ENCODE measurements at places on chromosomes 1 and 21. TPM values are rescaled to one million over a fixed set of nuclear protein-coding genes. Genes with fewer than 3 reads are reported as not detected.

DNA sequence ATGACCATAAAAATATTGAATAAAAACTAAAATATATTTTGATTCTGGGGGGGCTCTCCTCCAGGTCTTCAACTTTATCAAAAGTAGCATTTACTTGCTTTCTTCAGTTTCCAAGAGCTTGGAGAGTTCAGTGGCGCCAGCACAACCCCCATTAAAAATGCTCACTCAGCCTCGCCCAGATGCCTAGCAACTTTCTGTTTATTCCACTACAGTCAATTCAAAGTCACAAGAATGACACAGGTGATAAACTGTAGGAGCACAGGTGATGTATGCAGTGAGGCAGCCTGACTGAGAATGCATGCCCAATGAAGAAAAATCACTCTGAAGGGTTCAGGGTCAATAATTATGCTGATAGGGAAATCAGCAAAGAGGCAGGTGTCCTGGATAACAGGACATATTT, 159.4 kb upstream of the ATP1B1 start:
- no peak overlapping the region for H3K4me3 ChIP-seq
- no peaks in the 10 kb centered on the region for H3K4me1 ChIP-seq
- no peak overlapping the region for H3K27ac ChIP-seq
- peaks cover 6% of the 10 kb centered on the region for H3K27me3 ChIP-seq
- H3K36me3 ChIP-seq, result no peaks in the 10 kb centered on the region

- H3K36me3 ChIP-seq, result peaks cover 55% of the 10 kb centered on the region
- no peaks in the 10 kb centered on the region for H3K4me1 ChIP-seq
- no peaks in the 10 kb centered on the region for H3K27me3 ChIP-seq
Measured at GRCh38 chr21:41410361-41410760, 15.7 kb upstream of the MX1 start.

GRCh38 chr1:30507401-30508174, 215.8 kb downstream of the MATN1 start:
- peaks cover 13% of the 10 kb centered on the region for H3K27me3 ChIP-seq
- no peak overlapping the region for H3K27ac ChIP-seq
- no peak overlapping the region for H3K4me3 ChIP-seq
- H3K36me3 ChIP-seq, result peaks cover 12% of the 10 kb centered on the region
- DNase-seq, result no peak

- H3K27ac ChIP-seq, result no peak overlapping the region
- H3K36me3 ChIP-seq, result peaks cover 67% of the 10 kb centered on the region
- H3K4me3 ChIP-seq, result no peak overlapping the region
- no peaks in the 10 kb centered on the region for H3K27me3 ChIP-seq
Measured at GRCh38 chr1:173802961-173803360, 21.5 kb upstream of the DARS2 start.

DNA sequence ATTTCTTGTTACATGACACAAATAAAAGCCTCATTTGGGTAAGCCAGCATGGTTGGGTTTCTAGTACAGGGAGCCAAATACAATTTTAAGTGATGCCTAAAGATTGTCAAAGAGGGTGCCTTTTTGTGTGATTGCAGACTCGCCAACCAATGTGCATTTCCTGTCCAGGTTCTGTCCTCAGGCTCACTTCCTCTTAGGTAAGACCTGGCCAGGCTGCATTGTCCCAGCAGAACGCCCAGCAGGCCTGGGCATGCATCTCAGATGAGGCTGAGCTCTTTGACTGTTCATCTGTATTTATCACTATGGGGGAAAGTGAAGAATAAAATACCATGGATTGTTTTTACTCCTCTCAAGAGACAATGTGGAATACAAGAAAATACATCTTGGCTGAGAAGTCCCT, 49.7 kb downstream of the KCNC4 start:
- H3K27ac ChIP-seq, result no peak overlapping the region
- DNase-seq, result no peak
- no peaks in the 10 kb centered on the region for H3K27me3 ChIP-seq
- H3K4me1 ChIP-seq, result peaks cover 3% of the 10 kb centered on the region
- no peak overlapping the region for H3K4me3 ChIP-seq

ZBTB8B gene
- total RNA-seq, result not detected

PKLR gene
- total RNA-seq, result not detected

PRAMEF25 gene
- not detected for total RNA-seq

TACSTD2 gene
- not detected for total RNA-seq

AGL gene
- 18.2 TPM for total RNA-seq

VHLL gene
- not detected for total RNA-seq

EPS15 gene
- 48.8 TPM for total RNA-seq

UTP11 gene
- 17.3 TPM for total RNA-seq
